ENCODE measurements at places on chromosomes 5 and 9.

- no peak for DNase-seq
Observed at GRCh38 chr9:106846857-106847256, 16.1 kb upstream of the ZNF462 start.

- DNase-seq, result peak; percentile 59
Observed at GRCh38 chr5:81450940-81451339, 57.0 kb upstream of the ACOT12 start.

- no peak for DNase-seq
Observed at GRCh38 chr9:128102861-128103588, 24.5 kb downstream of the PTGES2 start.

DNA sequence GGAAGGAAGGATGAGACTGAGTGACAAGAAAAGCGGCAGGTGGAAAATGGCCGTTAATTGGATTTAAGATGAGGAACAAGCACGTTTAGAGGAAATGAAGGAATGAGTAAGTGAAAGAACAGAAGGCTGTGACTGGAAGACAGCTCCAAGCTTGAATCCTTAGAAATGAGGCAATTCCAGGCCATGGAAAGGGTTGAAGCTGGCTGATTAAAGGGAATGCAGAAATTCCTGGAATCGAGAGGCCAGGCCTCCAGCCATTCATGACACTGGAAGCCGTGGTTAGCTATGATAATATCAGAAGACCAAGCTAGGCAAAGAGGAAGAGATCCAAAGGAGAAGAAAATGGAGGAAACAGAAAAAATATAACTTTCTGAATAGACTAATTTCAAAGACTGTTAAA, 84.2 kb downstream of the ARL15 start:
- DNase-seq, result no peak

DNA sequence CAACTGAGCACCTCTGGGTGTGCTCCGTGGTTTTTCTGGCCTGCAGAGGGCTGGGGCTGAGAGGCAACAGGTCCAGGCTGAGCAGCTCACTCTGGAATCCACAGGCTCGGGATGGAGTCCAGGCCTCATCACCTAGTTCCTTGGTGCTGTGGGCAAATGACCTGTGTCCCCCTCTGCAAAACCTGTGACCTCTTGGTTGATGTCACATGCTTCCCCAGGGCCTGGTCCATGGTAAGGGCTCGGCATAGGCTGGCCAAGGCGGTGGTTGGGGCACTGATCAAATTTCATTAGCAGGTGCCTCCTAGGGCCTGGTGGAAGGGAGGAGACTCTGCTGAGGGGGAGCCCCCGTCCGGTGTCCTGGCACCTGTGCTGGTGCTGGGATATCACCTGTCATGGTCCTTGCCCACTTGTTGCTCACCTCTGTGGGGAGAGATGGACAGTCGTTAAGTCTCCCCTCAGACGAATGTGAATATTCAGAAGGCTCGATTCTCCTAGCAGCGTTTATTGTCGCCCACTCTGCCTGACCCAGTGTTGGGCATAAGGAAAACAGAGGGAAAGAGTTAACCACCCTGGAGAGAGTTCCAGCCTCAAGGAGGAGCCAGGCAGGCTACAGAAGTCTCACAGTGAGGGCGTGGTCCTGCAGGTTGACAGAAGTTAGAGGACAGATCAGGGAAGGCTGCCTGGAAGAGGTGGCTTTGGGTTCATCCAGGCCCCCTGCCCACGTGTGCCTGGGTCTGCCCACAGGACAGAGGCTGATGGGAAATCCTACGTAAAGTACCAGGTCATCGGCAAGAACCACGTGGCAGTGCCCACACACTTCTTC, 3.5 kb downstream of the ENDOG start:
- DNase-seq, result no peak

- DNase-seq, result no peak
Observed at GRCh38 chr5:1432296-1432695, 12.9 kb downstream of the SLC6A3 start.

DNA sequence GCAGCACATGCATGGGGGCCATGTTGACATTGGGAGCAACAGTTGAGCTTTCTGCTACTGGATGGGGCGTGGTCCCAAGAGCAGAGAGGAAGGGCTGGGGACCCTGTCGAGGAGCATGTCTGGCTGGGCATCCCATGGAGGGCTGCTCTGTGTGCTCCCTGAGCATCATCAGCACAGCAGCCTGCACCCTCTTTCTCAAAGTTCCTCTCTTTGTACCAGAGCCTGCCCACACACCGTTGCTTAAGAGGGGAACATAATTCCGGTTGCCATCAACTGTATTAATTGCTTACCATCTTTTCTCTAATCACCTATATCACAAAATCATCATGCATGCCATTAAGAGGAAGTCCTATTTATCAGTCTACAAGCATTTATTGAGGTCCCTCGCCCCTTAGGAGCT, 55.2 kb upstream of the DIRAS2 start:
- no peak for DNase-seq

DNA sequence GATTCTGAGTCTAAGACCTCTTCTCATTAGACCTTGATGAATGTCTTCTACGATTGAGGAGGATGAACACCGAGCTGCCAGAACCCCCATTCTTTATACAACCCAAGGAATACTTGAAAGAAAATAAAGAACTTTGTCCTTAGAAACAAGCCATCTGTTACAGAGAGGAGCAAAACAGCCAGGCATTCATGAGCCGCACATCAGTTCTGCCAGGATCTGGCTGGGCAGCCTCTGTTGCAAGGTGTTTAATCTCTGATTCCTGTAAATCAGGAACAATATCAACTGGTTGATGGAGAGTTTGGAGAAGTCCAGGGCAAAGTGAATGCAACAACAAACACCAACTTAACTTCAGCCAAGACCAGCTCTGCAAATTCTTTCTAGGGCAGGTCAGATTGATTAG, 165.5 kb upstream of the DMAC1 start:
- DNase-seq, result no peak

- DNase-seq, result no peak
Observed at GRCh38 chr9:132241483-132241839, 79.6 kb downstream of the NTNG2 start.

DNA sequence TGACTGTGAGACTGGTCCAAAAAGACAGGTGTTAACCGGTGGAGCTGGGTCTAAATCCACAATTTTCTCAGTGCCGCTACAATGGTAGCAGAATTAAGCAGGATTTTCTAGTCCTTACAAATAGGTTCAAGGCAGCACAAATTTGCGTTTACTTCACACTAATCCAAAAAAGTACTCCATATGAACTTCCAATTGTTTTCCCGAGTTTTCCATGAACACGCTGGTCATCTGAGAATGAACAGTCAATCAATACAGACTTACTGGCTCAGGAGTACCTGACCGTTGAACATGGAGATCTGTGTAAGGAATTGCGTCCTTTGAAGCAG, 709 bp downstream of the SLC35D2 start:
- no peak for DNase-seq
